Stimulated activated CD8-positive, alpha-beta memory T cell treated with anti-CD3 and anti-CD28 coated beads, Interleukin-4, amount 100 ng/mL, for 1 hour (primary cell): ENCODE measurements at places on chromosomes 6 and 20.

GRCh38 chr6:37705239-37706051 is 7.8 kb upstream of the MDGA1 start:
- DNase-seq: peak; percentile 49

GRCh38 chr20:38434301-38434741 is 807 bp downstream of the SNHG17 start:
- no peak for DNase-seq

GRCh38 chr6:146543940-146544615 is 445 bp downstream of the RAB32 start:
- DNase-seq: no peak

GRCh38 chr6:136039185-136039584 is 187.7 kb downstream of the PDE7B start:
- DNase-seq: no peak

DNA sequence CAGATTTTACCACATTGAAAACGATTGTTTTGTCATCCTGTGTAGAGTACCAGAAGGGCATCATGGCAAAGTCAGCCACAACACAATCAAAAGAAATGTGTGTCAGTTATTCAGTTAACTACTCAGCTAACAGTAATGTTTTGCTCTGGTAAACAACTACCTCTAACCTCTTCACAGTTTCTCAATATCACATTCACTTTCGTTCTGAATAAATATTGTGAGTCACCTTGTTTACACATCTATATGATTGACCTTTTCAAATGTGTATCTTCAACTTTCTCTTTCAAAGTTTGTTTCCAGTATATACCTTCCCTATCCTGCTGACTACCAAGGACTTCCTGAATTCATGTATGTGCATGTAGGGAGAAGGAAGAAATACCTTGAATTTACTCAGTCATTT is 216.6 kb upstream of the UFL1 start:
- DNase-seq: no peak
